A673 (cell line): ENCODE measurements at places on chromosomes 2 and 18.

DNA sequence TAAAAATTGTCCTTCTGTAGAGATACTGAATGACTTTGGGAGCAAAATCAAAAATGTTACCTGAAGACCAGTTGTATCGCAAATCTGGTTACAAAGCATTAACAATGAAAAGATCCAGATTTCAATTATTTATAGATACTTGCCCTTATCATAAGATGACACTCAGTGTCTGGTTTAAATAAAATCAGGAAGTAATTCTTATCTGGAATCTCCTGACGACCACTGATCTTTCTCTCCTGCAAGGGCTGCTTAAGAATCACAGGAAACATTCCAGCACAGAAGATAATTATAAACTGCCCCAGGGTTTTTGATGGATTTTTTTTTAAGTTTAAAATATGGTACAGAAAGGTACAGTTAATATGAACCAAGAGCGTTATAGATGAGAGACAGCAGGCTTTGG is 205.7 kb downstream of the ALK start:
- H3K36me3 ChIP-seq: no peaks in the 10 kb centered on the region
- no peak overlapping the region for H3K4me3 ChIP-seq
- peaks cover 7% of the 10 kb centered on the region for H3K4me1 ChIP-seq
- H3K27me3 ChIP-seq: no peaks in the 10 kb centered on the region
- DNase-seq: no peak
- H3K27ac ChIP-seq: no peak overlapping the region

DNA sequence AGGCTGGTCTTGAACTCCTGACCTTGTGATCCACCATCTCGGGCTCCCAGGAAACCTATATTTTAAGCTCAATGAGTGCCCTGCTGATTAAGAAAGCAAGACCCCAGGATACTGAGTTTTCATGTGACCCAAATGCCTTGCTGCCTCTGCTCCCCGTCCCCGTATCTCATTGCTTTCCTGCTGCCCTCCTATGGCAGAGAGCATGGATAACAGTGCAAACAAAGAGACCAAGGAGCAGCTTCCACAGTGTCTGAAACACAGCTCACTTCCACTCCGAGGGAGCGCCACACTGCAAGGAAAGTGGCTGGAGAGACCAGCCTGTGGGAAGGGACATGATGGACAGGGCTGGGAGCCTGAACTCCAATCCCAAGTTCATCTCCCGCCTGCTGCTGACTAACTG is 246.8 kb downstream of the TMEM182 start:
- H3K36me3 ChIP-seq: no peaks in the 10 kb centered on the region
- DNase-seq: no peak
- no peak overlapping the region for H3K27ac ChIP-seq
- no peak overlapping the region for H3K4me3 ChIP-seq

DNA sequence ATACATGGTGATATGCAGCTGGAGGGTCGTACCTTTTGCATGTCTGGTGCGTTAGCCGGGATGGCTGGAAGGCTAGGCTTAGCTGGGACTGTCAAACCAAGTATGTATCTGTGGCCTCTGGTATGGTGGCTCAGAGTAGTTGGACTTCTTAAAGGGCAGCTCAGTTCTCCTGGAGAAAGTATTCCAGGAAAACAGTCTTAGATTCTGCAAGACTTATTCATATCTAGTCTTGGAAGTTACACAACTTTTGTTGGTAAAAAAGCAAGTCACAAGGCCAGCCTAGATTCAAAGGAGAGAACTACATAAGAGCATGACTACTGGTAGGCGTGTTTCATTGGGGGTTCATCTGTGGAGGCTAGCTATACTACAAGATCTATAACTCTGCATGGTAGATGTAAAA is 45.5 kb downstream of the EML4 start:
- no peak for DNase-seq
- no peaks in the 10 kb centered on the region for H3K36me3 ChIP-seq
- peaks cover 21% of the 10 kb centered on the region for H3K4me1 ChIP-seq

DNA sequence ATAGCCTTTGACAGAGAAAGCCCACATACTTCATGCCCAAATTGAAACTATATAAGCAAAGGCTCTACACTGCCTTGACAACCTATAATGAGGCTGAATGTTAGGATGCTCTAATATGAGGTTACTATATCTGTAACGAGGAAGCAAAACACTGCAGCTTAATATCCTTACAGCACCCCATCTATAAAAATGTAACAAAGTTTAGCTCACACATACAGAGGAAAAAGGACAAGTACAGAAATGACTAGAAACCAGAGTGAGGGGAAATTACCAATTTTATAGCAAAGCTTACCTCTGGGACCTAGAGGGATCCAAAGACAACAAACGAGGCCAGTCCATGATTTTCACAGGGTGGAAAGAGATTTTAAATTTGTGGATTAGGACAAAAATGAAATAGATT is 138.5 kb downstream of the COL4A4 start:
- H3K27me3 ChIP-seq: no peaks in the 10 kb centered on the region
- DNase-seq: no peak
- no peak overlapping the region for H3K27ac ChIP-seq
- no peaks in the 10 kb centered on the region for H3K36me3 ChIP-seq
- H3K4me3 ChIP-seq: no peak overlapping the region

GRCh38 chr18:404061-404636 is 96.4 kb downstream of the COLEC12 start:
- H3K4me3 ChIP-seq: no peak overlapping the region
- no peak overlapping the region for H3K27ac ChIP-seq
- DNase-seq: no peak
- H3K4me1 ChIP-seq: peaks cover 15% of the 10 kb centered on the region

GRCh38 chr18:25974630-25975077 is 115.8 kb downstream of the SS18 start:
- H3K27me3 ChIP-seq: no peaks in the 10 kb centered on the region
- no peak overlapping the region for H3K4me3 ChIP-seq
- no peaks in the 10 kb centered on the region for H3K36me3 ChIP-seq
- H3K27ac ChIP-seq: no peak overlapping the region
- DNase-seq: peak; percentile 15
- H3K4me1 ChIP-seq: no peaks in the 10 kb centered on the region

DNA sequence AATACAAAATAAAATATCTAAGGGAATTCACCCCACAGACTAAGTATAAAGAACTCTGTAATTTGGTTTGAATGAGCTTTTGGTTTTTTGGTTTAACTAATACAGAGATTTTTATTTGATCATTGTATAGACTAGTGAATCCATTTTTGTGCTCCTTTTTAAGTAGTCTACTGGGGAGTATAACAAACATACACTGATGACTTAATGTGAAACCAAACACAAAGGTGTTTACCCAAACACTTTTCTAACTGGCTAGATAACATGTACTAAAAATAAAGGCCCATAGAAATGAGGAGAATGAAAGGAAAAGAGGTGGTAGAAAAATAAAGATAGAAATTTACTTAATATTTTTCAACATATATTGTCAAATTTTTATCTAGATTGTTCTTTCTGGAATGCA is 146.0 kb downstream of the NRXN1 start:
- no peaks in the 10 kb centered on the region for H3K36me3 ChIP-seq
- no peaks in the 10 kb centered on the region for H3K4me1 ChIP-seq
- no peak overlapping the region for H3K4me3 ChIP-seq
- peaks cover 57% of the 10 kb centered on the region for H3K27me3 ChIP-seq
- H3K27ac ChIP-seq: no peak overlapping the region

- no peak overlapping the region for H3K27ac ChIP-seq
- H3K27me3 ChIP-seq: no peaks in the 10 kb centered on the region
- no peak for DNase-seq
- no peaks in the 10 kb centered on the region for H3K36me3 ChIP-seq
These were observed 17.7 kb downstream of the PRKAG3 start for GRCh38 chr2:218813771-218814460.

DNA sequence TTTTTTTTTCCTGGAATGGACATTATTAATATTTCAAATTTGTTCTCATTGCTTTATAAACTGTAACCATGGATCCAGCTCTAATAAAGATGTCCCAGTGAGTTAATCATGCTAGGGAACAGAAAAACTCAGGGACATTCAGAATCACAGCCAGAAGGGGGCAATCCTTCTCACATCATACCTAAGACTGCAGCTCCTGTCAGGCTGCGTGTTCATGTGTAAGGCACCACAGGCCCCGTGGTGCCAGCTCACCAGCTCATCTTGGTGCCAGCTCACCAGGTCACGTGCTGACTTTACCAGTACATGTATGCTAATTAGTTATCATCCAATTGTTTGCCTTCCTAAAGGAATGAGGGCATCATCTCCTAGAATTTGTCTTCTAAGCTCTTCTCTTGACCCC is 84.7 kb upstream of the NEDD4L start:
- no peak overlapping the region for H3K4me3 ChIP-seq
- H3K4me1 ChIP-seq: no peaks in the 10 kb centered on the region
- H3K27me3 ChIP-seq: no peaks in the 10 kb centered on the region
- DNase-seq: peak; percentile 62

GRCh38 chr2:43179942-43180341 is 46.5 kb downstream of the ZFP36L2 start:
- H3K27me3 ChIP-seq: no peaks in the 10 kb centered on the region
- H3K4me1 ChIP-seq: peaks cover 4% of the 10 kb centered on the region
- no peak overlapping the region for H3K27ac ChIP-seq
- no peak overlapping the region for H3K4me3 ChIP-seq
- no peak for DNase-seq
- H3K36me3 ChIP-seq: no peaks in the 10 kb centered on the region

- H3K27me3 ChIP-seq: peaks cover 10% of the 10 kb centered on the region
- no peak overlapping the region for H3K27ac ChIP-seq
- no peaks in the 10 kb centered on the region for H3K36me3 ChIP-seq
- H3K4me1 ChIP-seq: no peaks in the 10 kb centered on the region
- no peak for DNase-seq
These were observed 14.9 kb upstream of the MC5R start for GRCh38 chr18:13809043-13809430.

GRCh38 chr2:28593160-28593755 is 97.4 kb downstream of the PLB1 start:
- no peaks in the 10 kb centered on the region for H3K36me3 ChIP-seq
- no peak overlapping the region for H3K27ac ChIP-seq
- H3K4me3 ChIP-seq: no peak overlapping the region
- no peaks in the 10 kb centered on the region for H3K27me3 ChIP-seq

DNA sequence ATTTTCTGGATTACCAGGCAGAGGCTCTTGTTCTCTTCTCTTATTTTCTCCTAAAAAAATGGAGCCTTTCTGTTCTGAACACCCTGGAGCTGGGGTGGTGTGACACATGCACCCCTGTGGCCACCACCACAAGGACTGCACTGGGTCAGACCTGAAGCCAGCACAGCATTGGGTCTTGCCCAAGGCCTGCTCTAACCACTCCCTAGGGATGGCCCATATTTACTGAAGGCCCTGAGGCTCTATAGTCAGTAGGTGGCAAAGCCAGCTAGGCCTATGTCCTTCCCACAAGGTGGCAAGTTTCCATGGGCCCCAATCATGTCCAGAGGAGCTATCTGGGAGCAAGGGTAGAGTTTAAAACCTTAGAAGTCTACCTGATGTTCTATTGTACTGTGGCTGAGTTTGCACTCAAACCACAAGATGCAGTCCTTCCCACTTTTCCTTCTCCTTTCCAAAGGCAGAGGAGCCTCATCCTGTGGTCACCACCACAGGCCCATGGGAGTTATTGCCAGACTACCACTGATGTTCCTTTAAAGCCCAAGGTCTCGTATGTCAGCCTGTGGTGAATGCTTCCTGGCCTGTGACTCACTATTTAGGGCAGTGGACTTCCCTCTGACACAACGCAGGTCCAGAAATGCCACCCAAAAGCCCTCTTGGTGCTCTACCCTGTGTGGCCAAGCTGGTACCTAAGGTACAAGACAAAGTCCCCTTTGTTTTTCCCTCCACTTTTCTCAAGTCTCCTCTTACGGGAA is 15.0 kb upstream of the FMNL2 start:
- no peaks in the 10 kb centered on the region for H3K36me3 ChIP-seq
- H3K4me1 ChIP-seq: no peaks in the 10 kb centered on the region
- no peaks in the 10 kb centered on the region for H3K27me3 ChIP-seq

DNA sequence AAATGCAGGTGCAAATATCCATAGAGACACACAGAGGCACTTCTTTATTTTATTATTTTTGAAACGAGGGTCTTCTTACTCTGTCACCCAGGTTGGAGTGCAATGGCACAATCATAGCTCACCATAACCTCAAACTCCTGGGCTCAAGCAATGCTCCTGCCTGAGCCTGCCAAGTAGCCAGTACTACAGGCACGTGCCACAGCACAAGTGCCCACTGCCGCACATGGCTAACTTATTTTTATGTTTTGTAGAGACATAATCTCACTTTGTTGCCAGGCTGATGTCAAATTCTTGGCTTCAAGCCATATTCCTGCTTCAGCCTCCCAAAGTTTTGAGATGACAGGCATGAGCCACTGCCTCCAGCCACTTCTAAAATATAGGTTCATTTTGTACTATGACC is 537.6 kb downstream of the THSD7B start:
- no peaks in the 10 kb centered on the region for H3K27me3 ChIP-seq
- H3K4me3 ChIP-seq: no peak overlapping the region
- no peak for DNase-seq
- no peak overlapping the region for H3K27ac ChIP-seq
- no peaks in the 10 kb centered on the region for H3K36me3 ChIP-seq
- no peaks in the 10 kb centered on the region for H3K4me1 ChIP-seq

GRCh38 chr18:41666231-41666630 is 288.8 kb upstream of the PIK3C3 start:
- no peak for DNase-seq
- no peaks in the 10 kb centered on the region for H3K36me3 ChIP-seq
- H3K4me1 ChIP-seq: no peaks in the 10 kb centered on the region
- no peak overlapping the region for H3K4me3 ChIP-seq

DNA sequence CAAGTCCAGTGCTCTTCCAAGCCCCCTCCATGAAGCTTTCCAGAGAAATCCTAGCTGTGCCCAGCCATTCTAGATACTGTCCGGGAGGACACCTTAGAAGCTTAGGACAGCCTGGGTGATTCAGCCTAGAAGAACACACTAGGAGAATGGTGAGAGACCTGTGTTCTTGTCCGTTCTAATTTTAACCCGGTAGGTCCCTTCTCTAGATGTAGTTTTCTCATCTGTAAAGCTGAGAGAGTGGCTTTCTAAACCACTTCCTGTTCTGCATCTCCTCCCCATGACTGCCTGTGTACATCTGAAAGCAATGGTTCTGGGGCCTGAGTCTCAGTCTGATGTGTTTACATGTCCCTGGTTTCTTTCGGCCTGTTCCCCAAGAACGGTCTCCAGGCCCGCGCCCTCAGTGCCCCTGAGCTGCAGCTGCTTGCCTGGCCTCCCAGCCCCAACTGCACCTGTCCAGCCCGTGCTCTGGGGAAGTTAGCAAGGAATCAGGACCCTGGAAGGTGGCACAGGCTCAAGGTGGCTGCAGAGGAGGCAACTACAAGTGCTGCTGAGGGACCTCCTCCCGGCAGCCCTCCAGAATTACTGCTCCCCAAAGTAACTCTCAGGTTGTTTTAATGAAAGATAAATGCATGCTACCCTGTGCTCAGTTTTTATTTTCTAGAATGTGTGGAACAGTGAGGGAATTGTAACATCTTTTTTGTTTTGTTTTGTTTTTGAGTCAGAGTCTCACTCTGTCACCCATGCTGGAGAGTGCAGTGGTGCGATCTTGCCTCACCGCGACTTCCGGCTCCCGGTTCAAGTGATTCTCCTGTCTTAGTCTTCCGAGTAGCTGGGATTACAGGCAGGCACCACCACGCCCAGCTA is 105.9 kb downstream of the LBH start:
- H3K4me3 ChIP-seq: no peak overlapping the region
- no peaks in the 10 kb centered on the region for H3K27me3 ChIP-seq
- no peaks in the 10 kb centered on the region for H3K4me1 ChIP-seq
